Fibroblast of pulmonary artery (primary cell): ENCODE measurements at places on chromosomes 5 and 9.

GRCh38 chr5:56817263-56818014 is 2.1 kb downstream of the MAP3K1 start:
- no peak for DNase-seq

DNA sequence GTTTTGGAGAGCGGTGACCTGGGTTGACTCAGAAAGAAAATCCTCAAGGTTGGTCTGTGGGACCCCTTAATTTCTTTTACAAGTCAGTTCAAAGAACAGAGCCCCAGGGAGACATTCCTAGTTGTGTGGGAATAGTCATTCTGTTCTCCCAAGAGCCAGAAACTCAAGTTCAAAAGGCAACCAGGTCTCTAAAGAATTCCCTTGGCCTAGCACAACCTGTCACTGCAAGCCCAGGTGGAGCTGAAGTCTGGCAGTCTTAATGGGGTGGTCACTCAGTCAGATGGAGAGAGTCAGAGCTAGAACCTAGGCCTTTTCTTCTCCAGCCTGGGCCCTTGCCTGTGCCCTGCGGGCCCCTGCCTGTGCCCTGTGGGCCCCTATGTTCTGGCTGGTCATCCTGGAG is 37.5 kb upstream of the CDKN2AIPNL start:
- DNase-seq: no peak

GRCh38 chr5:37771731-37772130 is 68.1 kb downstream of the GDNF start:
- DNase-seq: peak; percentile 76

DNA sequence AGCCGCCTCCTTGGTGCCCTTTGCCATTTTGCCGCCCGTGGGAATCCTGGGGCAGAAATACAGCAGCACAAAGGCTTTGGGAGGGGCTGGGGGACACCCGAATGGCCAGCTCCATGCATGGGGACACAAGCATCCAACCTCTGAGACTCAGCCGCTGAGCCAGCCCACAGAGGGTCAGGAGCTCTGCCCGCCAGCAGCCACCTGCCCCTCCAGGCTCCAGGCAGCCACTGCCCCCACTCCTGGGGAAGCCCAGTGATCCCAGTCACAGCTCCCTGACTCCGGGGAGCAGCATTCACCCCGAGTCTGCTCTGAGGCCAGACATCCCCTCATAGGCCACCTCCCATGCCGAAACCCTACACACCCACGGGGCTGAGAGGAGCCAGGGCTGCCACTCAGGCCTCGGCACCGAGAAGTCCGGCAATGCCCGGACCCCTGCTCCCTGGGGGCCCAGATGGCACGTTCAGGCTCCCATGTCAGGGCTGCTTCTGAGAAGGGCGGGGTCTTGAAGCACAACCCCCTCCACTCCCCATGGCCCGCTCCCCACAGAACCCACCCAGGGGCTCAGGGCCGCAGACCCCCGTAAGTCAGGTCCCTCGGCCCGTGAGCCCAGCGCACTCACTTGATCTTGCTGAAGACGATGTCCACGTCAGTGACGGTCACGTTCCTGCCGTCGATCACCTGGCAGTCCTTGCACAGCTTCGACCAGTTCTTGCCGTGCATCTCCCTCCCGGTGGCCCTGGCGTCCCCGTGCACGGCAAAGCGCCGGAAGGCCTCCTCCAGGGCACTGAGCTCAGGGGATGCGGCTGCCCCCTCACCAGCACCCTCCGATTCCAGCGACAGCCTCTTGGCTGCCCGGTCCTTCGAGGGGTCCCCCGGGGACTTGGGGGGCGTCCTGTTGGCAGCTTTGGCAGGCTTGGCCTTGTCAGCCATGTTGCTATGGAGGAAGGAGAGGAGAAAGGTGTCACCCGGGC is 15.7 kb downstream of the TPPP start:
- no peak for DNase-seq

- DNase-seq: no peak
Observed at GRCh38 chr9:135055181-135055580, 32.3 kb upstream of the OLFM1 start.

- DNase-seq: no peak
Observed at GRCh38 chr5:82330530-82331270, 52.5 kb upstream of the RPS23 start.

DNA sequence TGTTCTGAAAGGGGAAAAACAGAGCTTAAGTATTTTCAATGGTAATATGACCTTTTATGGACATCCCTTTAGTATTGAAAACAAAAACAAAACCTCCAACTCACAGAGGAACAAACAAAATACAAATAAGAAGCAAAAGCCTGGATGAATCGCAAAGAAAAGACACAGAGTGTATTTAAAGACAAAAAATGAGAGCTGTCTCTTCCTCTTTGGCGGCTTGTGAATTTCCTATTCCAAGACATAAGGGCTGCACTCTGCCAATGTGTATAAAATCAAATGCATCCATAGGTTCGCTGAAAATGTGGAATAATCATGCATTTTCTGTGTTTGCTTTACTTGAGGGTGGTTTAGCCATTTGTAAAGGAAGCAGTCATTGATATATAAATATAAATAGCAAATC is 739.3 kb upstream of the ZNF608 start:
- DNase-seq: no peak

GRCh38 chr9:129138476-129139232 is 27.4 kb downstream of the PTPA start:
- DNase-seq: peak; percentile 60

DNA sequence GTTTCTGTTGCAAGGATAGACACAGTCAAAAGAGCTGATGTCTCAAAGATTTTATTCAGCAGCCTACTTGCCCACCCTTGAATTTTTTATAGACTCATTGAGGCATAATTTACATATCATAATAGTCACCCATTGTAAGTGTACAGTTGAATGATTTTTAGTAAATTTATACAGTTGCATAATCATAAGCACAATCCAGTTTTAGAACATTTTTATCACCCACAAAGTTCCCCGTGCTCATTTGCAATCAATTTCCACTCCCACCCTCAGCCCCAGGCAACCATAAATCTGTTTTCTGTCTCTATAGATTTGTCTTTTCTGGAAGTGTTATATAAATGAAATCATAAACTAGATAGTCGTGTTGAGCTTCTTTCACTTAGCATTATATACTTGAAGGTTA is 517.7 kb downstream of the TLE1 start:
- DNase-seq: no peak

DNA sequence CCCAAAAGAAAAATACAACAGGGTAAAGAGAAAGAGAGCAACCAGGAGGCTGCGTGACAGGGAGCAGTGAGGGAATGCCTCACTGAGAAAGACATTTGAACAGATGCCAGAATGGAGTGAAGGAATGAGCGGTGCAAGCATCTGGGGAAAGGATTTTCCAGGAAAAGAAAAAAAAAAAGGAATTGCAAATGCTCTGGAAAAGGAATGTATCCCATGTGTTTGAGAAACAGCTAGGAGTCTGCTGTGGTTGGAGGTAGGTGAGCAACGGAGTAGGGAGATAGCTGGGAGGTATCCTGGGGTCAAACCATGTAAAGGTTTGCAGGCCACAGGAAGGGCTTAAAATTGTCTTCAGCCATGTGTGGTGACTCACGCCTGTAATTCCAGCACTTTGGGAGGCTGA is 23.6 kb upstream of the CEMIP2 start:
- DNase-seq: no peak

DNA sequence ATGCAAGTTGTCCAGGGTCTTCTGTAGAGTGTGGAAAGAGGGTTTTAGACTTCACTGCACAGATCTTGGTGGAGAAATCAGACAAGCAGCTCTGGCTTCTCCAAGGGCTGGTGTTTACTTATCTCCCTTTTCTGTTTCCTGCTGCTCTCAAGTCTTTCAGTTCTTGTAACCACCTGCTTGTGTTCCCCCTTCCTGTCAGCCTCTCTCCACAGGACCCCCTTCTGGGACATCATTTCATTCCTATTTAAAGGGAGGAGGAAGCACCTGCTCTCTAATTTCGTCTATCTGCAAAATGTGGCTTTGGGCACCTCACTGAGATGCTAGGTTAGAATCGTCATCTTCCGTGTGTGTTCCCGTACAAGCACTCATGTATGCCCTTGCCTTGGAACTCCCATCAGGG is 636.2 kb downstream of the MTRR start:
- DNase-seq: no peak

DNA sequence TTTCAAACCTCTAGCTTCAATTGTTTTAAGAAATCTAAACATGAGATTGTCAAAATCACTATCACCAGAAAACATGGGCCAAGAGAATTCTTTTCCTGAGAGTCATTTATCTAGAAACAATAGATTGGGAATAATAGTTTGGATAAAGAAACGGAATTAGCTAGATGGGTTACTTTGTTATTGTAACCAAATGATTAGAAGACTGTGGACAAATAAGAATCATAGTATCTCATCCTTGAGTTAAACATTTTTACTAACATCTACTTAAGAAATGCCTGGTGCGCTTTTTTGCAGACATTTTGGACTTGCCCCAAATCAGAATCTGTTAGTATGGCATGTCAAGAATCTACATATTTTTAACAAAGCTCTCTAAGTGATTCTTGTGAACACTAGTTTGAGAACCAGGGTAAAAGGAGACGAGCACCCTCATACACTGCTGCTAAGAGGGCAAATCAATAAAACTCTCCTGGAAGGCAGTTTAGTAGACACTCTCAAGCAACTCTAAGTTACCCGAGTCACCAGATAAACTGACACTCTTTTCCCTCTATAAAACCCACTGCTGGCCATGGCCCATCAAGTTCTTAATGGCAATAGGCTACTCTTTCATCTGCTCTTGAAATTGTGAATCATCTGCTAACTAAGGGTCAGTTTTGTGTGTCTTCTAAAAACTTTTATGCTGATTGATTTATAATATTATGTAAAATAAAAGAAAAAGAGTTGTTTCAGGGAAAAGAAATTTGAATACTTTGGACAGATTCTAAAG is 39.1 kb downstream of the TPD52L3 start:
- peak; percentile 50 for DNase-seq

GRCh38 chr5:53482717-53483638 is 2.5 kb downstream of the FST start:
- peak; percentile 31 for DNase-seq

- no peak for DNase-seq
Observed at GRCh38 chr5:178273665-178274541, 41.3 kb upstream of the PHYKPL start.

DNA sequence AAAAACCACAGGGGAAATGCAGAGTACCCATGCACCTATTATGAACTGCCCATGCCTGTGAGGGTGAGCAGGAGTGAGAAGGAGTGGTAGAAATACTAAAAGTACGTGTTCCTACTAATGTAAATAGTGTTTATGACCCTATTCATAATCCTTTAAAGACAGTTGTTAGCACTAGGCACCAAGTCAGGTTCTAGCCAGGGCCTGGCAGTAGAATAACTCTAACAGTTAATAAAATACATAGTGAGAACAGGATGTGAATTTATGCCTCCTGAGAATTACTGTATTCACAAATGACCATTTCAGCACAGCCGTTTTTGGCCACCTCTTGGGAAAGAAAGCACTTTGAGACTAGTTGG is 103.2 kb upstream of the TARS1 start:
- DNase-seq: no peak

- DNase-seq: no peak
Observed at GRCh38 chr9:133837627-133838597, 99.8 kb upstream of the SARDH start.

GRCh38 chr5:134141331-134142050 is 27.0 kb downstream of the TCF7 start:
- DNase-seq: no peak

- DNase-seq: no peak
Observed at GRCh38 chr9:96617439-96618185, 2.0 kb downstream of the CDC14B start.

DNA sequence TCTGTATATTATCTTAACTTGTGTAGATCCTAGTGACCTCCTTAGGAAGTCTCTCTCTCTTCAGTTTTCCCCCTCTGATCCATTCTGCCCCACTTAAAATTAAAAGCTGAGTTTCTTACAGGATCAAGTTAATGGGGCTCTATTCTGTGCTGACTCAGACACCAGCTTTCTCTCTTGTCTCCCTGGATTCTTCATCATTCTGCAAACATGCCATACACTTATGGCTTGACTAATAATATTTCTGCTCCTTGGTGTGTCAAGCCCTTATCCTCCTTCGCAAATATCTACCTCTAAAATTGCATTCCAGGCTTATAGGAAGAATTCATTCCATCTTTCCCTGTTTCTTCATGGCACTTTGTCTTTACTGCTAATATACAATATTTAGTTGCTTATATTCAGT is 18.1 kb downstream of the LRRC70 start:
- no peak for DNase-seq
